Dermis blood vessel endothelial cell (primary cell): ENCODE measurements at places on chromosomes 2 and 18. TPM values are rescaled to one million over a fixed set of nuclear protein-coding genes. Genes with fewer than 3 reads are reported as not detected.

The AP1S3 gene
- 1.2 and 4.4 TPM in 2 replicates for total RNA-seq

DNA sequence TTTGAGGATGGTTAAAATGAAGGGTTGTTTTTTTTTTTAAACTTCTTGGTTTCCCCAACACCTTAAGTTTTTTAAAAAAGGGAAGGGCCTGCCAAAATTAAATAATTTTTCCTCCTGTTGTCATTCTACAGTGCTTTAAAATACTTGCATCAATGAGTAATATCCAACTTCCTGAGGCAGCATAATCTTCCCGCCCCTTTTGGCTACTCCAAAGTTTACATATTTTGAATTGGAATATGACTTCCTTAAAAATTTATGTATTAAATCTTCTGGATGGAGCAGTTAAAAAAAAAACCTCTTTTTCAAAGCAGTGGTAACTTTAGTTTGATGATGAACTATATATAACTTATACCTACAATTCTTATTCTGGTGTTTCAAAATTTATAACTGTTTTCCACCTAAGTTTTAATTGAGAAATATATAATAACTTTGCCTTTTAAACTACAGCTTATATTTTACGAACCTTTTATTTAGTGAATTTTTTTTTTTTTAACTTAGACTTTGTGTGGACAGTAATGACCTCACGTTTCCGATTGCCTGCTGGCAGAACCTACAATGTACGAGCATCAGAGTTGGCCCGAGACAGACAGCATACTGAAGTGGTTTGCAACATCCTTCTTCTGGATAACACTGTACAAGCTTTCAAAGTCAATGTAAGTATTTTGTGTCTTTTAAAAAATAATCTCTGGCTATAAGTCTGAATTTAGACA is 49.8 kb downstream of the PTPN4 start:
- DNase-seq: peak; percentile 88

The MGAT4A gene
- total RNA-seq: 58.0 and 89.5 TPM in 2 replicates

- DNase-seq: no peak
Observed at GRCh38 chr2:9692456-9693195, 61.8 kb upstream of the YWHAQ start.

GRCh38 chr2:24972315-24972961 is 683 bp upstream of the DNAJC27 start:
- DNase-seq: peak; percentile 71

- DNase-seq: peak; percentile 51
Observed at GRCh38 chr18:48922801-48923730, 27.7 kb downstream of the SMAD7 start.

DNA sequence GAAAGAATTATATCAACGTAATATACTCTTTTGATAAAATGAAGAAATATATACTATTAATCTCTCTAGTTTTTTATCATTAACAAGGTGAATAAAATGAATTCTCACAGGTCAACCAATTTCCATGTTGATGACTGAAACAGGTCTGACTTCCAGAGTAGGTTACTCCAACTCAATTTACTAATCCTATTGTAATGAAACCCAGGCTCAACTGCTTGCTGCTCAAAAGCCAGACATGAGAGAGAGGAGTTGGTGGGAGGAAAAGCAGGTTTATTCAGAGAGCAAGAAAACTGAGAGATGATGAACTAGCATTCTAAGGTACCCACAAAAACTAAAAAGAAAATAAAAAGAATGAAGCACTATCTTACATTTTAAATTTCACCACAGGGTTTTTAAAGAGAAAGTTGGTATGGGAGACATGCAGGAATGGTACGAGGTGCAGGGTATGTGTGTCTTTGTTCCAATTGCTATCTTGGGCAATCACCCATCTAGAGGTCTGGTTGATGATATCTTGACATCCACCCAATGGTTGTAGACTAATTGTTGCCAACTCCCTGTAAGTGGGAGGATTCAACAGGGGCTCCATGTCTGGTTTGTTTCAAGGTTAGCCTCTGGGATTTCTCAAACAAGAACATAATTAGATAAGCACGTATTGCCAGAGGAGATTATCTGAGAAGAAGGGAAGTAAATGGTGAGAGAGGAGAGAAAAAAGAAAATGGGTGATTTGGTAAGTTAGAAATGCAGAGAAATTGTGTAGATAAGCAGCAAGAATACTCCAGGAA is 471.4 kb upstream of the REG3G start:
- DNase-seq: no peak

- DNase-seq: peak; percentile 15
Observed at GRCh38 chr18:3525870-3526420, 76.0 kb downstream of the TGIF1 start.

The TMEM200C gene
- total RNA-seq: not detected in 2 replicates

DNA sequence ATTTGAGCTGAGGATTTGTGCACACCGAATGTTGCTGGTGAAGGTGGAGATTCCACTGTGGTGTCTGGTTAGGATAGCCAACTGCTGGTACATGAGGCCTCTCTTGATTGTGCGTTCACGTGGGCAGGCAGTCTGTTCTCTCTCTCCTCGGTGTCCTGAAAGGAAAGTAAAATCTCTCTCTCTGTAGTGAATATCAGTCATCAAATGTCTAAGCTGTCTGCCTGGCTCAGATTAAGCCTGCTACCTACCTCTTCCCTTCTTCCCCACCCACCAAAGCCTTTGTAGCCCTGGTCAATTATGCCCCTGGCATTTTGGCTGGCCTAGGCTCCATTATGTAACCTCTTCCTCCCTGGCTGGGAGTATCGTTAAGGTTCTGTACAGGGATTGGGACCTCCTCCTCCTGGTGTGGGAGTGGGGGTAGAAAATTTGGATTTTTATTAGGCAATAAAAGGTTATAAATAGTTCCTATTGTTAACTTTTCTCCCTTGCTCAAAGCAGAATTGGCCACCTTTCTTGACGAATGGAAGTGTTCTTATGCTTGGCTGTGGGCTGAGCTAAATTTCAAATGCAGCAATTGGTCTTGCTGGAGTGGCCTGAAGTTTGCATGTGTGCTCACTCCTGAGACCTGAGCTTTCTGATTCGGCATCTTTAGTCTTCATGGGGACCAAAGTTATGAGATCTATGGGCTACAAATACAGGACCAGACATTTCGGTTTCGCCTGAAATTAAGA is 148.8 kb downstream of the WDSUB1 start:
- no peak for DNase-seq

DNA sequence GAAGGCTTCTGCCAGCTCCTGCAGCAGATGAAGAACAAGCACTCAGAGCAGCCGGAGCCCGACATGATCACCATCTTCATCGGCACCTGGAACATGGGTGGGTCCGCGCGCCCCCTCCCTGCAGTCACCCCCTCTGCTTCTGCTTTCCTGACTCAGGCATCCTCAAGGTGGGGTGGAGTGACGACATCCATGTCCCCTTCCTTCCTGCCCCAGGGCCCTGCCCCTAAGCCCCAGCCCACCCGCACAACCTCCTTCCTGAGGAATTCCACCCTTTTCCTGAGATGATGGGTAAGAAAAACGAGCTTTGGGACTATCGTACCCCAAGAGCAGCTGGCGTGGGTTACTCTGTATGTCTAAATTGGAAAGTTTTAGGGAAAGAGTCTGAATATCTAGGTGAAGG is 89.7 kb upstream of the ATG16L1 start:
- no peak for DNase-seq

The ALPP gene
- total RNA-seq: not detected in 2 replicates

- no peak for DNase-seq
Observed at GRCh38 chr18:63312737-63313395, 6.7 kb downstream of the BCL2 start.

The DNAH7 gene
- total RNA-seq: 0.09 and 0.17 TPM in 2 replicates

DNA sequence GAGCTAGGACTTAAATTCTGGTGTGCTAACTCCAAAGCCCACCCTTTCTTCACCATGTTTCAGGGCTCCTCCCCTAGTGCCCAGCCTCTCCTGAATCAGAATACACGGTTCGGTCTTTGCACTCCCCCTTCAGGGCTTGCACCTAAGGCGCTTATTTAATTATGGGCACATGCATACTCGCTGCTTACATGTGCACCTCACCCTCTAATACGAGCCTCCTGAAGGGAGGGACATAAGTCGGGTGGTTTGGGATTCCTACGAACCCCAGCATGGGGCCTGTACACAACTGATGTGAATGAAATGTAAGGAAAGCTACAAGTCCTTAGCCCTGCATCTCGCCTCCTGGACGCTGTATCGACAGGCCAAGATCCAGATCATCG is 435 bp downstream of the IFT172 start:
- peak; percentile 50 for DNase-seq

DNA sequence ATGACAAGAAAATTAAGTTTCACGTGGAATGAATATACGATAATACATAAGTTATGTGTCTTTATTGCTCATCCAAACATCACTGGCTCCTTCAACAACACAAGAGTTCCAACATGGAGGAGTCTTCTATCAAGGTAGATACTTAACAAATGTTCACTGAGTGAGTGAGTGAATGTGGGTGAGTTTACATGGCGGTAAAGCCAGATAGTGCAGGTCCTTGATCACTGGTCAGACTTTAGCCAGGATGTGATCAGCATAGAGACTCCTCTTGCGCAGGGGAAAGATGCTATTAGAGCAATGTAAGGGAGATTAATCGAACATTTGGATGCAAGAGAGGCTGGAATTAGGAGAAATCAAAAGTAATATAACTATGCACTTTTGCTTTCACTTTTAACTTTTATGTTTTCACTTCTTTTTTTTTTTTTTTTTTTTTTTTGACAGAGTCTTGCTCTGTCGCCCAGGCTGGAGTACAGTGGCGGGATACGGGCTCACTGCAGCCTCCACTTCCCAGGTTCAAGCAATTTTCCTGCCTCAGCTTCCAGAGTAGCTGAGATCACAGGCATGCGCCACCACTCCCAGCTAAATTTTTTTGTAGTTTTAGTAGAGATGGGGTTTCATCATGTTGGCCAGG is 249.0 kb upstream of the ID2 start:
- no peak for DNase-seq

The PRSS56 gene
- total RNA-seq: not detected in 2 replicates

GRCh38 chr2:55314985-55315384 is 46.0 kb upstream of the MTIF2 start:
- no peak for DNase-seq

GRCh38 chr18:48929941-48930713 is 20.6 kb downstream of the SMAD7 start:
- peak; percentile 28 for DNase-seq

The SDC1 gene
- total RNA-seq: 1.4 and 1.7 TPM in 2 replicates

DNA sequence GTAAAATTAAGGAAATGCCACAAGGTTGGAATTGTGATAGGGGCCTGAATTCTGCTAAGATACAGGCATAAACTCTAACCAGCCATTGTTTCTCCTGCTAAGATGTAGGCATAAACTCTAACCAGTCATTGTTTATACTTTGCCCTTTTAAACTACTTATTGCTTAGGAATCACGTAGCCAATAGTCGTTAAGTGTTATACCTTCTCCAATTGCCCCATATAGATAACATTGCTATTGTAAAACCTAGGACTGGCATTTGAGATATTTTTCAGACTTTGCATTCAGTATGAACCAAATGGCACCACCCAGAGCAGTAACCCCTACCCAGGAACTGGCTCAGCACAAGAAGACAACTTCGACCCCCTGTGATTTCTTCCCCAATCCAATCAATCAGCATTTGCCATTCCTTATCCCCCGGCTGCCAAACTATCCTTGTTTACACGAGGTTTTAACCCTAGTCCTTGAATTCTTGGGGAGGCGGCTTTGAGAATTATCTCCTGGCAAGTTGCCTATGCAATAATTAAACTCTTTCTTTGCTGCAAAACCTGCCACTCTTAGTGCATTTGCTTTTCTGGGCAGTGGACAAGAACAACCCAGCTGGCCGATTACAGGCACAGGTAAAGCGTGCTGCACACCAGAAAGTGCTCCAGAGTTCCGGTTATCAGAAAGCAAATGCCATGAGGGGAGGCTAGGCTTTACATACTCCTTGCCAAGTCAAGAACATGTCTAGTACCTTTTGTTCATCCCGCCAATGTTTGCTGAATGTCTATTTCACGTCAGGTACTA is 167.6 kb downstream of the LAMA1 start:
- DNase-seq: no peak

DNA sequence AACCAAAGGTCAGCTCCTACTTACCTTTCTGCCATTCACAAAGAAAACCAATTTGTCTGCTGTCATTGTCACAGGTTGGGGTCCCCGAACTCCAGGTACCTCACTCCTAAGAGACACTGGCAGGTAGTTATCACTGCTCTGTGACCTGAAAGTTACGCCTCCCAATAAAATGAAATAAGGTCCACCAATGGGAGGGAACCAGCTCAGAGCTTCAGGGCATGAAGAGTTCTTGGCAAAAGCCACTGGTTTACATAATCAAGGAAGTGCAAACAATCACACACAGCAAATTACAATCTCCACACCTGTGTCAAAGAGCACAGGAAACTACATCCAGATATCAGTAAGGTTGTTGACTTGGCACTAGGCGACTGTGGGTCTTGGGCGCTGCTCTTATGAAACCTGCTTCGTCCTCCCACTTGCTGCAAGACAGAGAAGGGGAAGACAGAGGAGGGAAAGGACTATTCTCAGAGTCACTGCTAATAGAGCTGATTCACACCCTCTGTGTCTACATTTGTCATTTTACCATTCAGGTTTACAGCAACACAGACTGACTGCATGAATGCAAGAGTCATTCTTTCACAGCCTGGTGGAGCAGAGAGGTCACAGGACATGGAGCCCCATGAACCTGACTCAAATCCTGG is at the start of gene XDH:
XDH (minus strand) TSS at position 142 of the 641 bp plus-strand sequence; CDS start at position 66, 76 bp downstream.
- no peak for DNase-seq

DNA sequence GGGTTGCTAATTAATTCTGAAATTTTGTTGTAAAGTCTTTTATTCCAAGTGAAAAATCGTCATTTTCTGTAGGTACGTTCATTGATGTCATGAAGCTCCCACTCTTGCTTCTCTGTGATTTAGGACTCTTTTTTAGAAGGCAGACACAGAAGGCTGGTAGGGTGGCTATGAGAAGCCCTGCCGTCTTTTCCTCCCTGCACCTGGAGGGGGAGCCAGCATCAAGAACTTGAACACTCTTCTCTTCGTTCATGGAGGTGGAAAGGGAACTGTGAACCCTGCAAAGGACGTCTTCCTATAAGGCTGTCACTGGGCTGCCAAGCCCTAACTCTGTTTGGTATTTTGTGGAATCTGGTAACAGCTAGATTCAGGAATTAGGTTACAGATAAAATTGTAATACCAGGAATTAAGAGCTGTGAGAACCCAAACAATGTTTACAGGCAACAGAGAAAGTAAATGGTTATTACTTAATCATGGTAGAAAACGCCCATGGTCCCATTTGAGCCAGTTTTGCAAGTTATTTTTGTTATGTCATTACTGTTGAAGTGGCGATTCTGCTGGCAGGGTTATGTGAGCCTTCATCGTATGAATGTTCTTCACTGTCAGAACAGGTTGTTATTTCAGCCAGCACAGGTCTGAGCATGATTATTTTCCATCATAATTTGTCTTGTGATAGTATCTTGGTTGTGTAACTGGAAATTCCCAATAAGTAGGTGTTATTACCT is 112.2 kb downstream of the OSBPL6 start:
- peak; percentile 73 for DNase-seq

DNA sequence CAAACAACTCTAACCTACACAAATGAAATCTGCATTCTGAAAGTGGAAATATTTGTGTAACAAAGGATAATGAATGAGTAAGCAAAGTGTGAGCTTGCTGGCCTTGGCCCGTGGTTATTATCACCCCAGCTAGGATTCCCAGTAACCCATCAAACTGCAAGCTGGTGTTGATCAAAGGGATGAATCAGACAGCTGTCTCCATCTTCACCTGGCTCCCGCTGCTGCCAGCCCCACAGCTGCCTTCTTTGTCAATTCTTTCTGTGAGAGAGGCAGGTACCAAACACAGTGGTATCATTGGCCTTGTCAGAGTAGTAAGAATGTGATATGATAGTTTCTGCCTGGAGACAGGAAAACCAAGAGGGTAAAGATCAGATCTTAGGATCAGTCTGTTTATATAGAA is 25.2 kb upstream of the RGPD4 start:
- no peak for DNase-seq

The LYPD1 gene
- 0.34 and 0.51 TPM in 2 replicates for total RNA-seq

The IL36RN gene
- not detected in 2 replicates for total RNA-seq
